ENCODE measurements at places on chromosomes 11 and 22.

DNA sequence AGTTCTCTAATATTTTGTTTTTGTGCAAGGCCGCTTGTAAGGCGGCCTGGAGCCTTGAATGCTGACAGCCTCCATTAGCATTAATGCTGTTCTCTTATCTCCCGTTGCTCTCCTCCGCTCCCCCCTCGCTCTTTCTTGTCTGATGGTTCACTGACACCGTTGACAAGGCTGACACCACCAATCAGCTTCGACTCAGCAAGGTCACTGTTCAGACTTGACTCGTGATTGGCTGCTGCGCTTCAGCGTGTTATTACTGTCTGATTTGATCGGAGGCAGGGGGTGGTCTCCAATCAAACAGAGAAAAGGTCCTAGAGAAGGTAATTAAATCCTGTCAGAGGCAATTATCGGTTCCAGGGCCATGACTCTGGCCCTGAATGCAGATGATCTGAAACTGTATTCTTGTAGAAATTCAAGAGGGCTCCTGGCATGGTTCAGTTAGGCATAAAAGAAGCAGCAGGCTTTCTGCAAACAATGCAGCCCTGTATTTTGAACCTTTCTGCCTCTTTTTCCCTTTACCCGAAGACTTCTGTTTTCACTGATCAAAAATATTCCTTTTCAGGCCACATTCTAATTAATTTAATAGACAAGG is 49.3 kb upstream of the MPPED2 start:
- DNase-seq = no peak

GRCh38 chr22:35305525-35306070 is 5.9 kb downstream of the TOM1 start:
- DNase-seq = peak; percentile 43

DNA sequence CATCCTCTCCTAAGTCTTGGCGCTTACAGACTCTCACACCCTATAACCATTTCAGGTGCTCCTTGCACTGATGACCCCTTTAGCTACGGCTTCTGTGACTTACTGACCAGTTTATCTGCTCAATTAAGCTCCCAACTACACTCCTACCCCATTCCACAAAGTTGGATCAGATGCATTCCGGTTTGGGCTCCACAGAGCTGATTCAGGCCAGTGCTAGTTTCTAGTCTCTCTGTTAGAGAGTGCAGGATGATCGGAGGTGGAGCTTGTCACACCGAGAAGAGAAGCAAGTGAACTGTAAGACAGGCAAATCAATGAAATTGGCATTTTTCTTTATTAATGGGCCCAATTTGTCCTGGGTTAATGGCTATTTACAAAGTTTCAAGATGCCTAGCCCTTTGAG is 436.8 kb upstream of the CADM1 start:
- no peak for DNase-seq

DNA sequence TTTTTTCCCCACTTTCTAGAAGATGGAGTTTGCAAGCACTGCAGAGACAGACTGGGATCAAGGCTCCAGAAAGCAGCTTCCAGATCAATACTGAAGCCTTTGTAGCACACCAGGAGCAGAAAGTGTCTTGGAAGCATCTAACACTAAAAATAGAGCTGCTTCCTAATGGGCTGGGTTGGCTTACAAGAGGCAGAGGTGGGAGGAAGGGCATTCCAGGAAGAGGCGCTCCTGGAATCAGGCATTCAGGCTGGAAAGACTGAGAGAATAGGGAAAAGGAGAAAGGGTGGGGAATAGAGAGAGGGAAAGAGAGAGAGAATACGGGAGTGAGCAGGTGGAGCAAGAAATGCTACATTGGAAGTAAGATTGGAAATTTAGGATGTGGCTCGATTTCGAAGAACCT is 395.9 kb downstream of the OPCML start:
- DNase-seq = no peak

GRCh38 chr11:63917692-63918506 is 935 bp upstream of the RCOR2 start:
- DNase-seq = peak; percentile 54

DNA sequence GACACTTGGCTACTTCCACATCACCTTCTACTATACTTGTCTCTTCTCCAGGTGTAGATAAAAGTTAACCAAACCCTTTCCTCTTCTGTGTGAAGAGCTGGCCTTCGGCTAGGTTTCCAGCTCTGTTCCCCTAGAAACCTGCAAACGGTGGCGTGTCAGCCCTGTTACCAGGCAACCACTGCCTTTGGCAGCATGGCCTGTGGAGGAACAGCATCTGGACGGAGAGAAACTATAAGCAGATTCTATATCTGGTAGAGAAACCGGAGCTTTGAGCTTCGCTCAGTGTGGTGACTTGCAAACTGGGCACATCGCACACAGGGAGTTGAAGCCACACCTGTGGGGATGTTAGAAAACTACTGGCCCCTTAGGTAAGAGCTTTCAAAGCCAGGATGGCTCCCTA is 35.9 kb downstream of the ARAP1 start:
- no peak for DNase-seq

Measured in EH (cell line).